ENCODE measurements at places on chromosomes 13 and 19.

DNA sequence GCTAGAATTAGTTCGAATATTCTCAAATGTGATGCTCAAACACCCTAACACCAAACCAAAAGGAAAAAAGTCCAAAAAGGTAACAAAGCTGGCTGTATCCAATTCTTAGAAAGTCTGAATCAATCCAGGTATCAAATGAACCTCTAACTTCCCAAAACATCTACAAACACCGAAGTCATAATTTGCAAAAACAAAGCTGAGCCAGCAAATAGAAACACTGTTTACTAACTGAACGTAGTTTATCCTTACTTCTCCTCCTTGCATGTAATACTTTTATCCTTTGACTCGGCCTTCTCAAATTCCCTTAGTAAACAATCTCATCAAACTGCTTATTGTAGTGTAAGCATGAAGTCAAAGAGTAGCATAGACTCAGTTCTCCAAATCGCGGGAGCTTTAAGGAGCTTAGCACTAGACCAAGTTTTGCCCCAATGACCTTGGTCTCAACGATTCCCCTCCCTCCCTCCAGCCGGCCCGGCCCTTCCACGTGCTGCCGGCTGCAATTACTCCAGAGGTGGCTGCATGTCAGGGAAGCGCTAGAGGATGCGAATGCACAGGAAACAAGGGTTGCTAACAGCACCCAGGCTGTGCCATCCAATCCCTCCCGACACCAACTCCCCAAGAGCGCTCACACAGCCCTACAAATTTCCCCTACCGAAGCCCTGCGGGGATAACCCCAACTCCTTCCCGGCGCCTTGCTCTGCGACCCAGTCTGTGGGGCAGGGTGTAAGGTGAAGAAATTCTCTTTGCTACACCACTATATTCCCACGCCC, 693 bp downstream of the XPO4 start:
- no peak for DNase-seq

DNA sequence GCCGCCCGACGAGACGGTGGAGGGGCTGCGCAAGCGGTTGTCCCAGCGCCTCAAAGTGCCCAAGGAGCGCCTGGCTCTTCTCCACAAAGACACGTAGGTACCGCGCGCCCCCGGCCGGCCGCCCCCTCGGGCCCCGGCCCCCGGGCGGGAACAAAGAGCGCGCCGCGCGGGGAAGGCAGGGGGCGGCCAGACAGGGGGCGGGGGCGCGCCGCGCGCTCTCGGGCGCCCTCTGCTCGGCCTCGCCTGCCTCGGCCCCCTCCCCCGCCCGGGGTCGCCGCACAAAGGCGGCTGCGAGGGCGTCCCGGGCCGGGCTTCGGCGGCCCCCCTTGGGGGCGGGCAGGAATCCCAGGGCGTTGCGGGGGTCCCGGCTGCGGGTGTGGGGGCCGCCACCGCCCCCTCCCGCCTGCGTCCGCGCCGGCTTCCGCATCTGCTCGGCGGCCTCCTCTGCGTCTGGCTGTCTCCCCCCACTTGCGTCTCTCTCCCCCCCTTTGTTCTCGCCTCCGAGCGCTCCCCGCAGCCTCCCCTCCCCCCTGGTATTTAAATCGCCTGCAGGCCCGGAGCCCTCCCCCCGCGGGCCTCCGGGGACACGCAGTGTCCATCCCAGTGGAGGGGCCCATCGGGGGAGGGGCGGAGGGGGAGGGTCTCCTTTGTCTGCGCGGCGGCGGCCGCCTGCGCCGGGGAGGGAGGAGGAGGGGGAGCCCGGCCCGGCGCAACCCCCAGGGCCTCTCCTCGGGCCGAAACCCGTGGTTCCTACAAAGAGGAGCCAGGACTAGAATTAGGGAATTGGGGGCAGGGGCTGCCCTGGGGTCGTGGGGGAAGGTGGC, 2.3 kb downstream of the MIDN start:
- DNase-seq = no peak

DNA sequence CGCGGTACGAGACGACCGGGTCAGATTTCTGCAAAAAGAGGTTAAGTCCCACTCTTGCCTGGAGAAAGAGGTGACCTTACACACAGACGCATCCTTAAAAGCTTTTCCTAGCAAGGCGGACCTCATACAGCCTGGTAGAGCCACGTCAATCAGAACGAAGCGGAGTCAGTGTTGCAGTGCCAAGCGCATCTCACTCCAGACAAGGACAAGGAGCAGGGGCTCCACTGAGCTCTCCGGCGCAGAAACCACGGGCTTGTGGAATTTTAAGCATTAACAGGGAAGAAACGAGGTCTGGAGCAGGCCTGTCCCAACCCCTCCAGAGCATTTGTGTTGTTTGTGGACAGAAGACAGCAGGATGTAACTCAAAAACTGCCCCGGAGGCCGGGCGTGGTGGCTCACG, 7.1 kb downstream of the EEF2 start:
- no peak for DNase-seq

GRCh38 chr19:5150902-5151741, 182.2 kb downstream of the KDM4B start:
- no peak for DNase-seq

- DNase-seq = no peak
Observed at GRCh38 chr19:10389863-10390262, 9.5 kb upstream of the TYK2 start.

DNA sequence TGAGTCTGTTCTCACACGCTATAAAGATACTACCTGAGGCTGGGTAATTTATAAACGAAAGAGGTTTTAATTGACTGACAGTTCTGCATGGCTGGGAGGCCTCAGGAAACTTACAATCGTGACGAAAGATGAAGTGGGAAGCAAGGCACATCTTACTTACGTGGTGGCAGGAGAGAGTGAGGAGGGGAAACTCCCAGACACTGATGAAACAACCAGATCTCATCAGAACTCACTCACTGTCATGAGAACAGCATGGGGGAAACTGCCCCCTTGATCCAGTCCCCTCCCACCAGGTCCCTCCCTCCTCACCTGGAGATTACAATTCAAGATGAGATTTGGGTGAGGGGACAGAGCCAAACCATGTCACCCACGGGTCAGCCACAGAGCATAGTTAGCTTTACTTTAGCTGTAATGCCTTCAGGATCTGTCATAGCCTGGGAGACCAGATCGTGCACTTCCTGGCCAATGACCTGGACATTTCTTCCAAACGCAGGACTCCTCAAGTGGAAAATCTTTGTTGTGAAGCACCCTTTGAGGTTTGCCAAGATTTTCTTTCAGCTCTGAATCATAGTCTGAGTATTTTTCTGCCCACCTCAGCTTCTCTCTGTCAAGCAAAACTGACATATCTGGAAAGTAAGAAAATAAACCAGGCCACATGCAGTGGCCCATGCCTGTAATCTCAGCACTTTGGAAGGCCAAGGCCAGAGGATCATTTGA, 25.2 kb upstream of the HIF3A start:
- DNase-seq = no peak

DNA sequence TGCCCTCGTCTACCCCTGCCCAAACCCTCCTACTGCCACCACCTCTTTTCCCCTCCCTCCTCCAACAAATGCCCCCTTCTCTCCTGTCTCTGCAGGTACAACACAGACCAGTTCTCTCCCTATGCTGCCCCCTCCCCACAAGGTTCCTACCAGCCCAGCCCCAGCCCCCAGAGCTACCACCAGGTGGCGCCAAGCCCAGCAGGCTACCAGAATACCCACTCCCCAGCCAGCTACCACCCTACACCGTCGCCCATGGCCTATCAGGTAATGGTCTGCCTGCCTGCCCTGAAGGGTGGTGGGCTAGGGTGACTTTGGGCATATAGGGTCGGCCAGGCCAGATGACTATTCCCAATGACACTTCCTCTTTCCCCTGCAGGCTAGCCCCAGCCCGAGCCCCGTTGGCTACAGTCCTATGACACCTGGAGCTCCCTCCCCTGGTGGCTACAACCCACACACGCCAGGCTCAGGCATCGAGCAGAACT, 6.5 kb upstream of the TIMM50 start:
- no peak for DNase-seq
